KBM-7 (cell line): ENCODE measurements at places on chromosomes 6 and 20.

DNA sequence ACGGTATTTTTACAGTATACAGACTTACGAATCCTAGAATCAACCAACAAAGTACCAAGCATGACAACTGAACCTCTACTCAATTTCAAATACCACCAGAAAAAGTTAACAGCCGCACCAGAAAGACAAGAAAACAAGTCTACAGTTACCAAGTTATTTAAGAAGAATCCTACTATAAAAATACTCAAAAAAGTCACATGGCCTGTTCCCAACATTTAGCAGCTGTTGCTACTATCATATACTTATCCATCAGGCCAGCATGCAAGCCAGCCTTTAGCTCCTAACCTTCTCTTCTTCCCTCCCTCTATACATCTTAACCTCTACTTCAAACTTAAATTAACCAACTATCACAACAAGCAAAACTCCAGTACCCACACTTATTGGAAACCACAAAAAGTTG, 1.9 kb downstream of the SYNCRIP start:
- peak; percentile 28 for DNase-seq

- no peak for DNase-seq
These were observed 440.3 kb upstream of the HS3ST5 start for GRCh38 chr6:114783083-114783482.

DNA sequence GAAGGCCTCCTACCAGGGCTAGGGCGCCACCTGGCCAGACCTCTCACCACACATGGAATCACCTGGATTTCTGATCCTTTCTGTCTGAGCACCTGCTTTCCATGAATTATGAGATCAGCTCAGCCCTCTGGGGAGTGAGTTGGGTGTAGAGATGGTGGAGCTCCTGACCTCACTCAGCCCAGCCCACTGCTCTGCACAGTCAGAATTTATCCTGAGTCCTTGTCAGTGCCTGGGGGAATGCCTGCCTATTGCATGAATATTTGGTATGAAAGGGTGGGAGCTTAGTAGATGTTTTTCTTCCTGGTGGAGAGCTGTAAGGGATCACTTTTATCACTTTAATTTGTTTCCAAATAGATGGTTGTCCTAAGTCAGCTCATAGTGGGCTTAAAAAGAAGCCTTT, 47.5 kb downstream of the DTD1 start:
- DNase-seq = no peak

GRCh38 chr6:2687456-2687855, 63.3 kb downstream of the MYLK4 start:
- DNase-seq = no peak

GRCh38 chr20:45290677-45291355, 15.8 kb upstream of the RBPJL start:
- peak; percentile 91 for DNase-seq

GRCh38 chr6:19839237-19839546, 2.0 kb downstream of the ID4 start:
- peak; percentile 1 for DNase-seq

DNA sequence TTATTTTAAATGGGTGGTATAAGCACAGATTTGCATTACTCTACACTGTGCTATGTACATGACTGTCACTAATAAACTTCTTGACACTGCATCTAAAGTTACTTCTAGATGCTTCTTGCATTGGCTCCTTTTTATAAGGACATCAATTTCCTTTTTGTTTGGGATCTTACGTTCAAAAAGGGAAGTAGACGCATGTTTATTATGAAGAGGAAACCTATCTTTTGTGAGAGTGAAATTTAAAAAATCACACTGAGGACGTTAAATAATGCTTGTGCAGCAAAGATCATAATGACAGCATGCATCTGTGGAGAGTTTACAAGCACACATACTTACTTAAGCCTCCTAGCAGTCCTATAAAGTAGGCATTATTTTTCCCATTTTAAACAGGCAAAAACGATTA, 479.5 kb downstream of the CD83 start:
- DNase-seq = peak; percentile 51

- no peak for DNase-seq
These were observed 570.2 kb downstream of the PRKN start for GRCh38 chr6:162157167-162157870.

DNA sequence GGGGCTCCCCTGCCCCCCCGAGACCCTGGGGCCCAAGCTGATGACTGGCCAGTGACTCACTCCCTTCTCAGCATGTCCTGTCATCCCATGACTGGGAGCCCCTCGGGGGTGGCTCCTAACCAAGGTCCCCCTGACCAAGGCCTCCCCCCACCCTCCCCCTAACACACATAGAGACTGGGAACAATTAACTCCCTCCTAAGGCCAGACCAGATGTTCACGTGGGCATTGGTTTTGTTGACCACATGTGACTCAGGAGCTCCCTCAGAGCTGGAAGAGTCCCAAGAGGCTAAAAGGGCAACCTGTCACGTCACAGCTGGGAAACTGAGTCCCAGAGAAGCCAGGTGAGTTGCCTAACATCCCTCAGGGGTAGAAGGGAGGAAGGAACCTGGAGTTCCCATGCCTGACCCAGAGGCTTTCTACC, 10.6 kb upstream of the CCN5 start:
- no peak for DNase-seq

DNA sequence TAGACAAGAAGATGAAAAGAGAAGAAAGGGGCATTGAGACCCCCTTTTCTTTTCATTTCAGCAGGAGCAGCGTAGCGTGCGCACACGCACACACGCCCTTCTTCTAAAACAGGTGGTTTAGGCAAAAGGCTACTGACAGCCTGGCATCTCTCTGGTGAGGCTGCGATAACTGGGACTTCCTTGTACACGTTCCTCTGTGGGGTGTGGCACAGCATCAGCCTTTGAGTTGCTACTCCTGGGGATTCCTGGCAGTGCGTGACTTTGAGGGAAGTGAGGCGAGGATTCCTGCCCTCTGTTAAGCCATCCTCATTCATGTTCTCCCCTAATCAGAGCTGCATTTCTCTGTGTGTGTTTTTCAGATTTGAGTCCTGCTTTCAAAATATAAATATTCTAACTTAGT, 94.7 kb downstream of the TMEM170B start:
- no peak for DNase-seq

DNA sequence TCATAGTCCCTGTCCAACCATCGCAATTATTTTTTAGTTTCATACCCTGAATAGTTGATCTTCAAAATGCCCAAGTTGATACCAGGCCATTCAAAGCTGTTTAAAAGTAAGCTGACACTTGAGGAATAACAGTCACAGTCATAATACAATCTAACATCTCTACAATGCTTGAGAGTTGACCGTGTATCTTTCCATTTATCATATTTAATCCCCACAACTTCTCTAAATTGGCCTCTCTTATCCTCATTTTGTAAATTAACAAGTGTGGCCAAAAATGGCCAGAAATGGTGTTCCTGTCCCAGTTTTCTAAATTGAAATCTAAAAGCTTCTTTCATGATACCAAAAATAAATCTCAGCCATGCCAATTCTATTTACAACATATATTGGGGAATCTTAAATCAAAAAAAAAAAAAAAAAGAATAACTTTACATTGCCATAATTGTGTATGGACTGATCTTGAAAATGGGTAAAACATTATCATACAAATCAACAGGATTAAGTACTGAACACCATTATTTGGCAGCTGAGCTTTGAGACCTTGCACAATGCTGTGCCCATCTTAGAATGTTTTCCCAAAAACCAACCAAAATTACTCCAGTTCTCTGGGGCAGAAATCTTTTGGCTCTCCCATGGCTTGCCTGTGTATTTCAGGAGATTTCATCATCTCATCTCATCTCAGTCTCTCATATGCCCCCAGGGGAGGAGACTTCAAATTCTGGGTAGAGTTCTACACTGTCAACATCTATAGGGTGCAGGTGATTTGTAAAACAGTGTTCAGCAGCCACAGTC, 448.7 kb upstream of the JARID2 start:
- DNase-seq = no peak

DNA sequence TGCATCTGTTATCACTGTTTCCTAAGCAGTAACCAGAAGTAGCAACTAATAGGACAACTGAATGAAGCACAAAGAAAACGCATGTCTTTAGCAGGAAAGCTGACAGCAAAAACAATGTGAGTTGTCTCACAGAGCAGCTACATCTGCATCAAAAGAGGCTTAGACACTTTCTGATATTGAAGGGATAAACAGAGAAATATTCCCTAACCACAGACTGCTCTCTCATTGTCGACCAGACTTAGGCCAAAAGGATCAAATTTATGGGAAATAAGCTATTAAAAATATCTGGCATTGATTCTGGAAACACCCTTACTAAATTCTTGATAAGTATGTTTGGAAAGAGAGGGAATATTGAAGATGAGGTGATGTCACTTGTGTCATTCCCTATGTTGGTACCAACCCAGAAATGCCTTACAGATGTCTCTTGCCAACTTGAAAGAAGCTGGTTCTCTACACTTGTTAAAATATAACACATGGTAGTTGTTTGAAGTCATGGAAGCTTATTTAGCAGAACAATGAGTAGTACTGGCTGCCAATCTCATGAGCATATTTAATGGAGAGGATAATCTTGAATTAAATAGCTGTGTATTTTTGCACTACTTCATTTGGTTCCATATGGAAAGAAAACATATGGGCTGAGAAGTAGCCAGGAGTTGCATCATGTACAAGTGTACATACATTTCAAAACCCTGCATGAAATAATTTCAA, 929.3 kb upstream of the MAN1A1 start:
- DNase-seq = no peak

- DNase-seq = no peak
These were observed 51.6 kb downstream of the FAM184A start for GRCh38 chr6:119026822-119027221.

DNA sequence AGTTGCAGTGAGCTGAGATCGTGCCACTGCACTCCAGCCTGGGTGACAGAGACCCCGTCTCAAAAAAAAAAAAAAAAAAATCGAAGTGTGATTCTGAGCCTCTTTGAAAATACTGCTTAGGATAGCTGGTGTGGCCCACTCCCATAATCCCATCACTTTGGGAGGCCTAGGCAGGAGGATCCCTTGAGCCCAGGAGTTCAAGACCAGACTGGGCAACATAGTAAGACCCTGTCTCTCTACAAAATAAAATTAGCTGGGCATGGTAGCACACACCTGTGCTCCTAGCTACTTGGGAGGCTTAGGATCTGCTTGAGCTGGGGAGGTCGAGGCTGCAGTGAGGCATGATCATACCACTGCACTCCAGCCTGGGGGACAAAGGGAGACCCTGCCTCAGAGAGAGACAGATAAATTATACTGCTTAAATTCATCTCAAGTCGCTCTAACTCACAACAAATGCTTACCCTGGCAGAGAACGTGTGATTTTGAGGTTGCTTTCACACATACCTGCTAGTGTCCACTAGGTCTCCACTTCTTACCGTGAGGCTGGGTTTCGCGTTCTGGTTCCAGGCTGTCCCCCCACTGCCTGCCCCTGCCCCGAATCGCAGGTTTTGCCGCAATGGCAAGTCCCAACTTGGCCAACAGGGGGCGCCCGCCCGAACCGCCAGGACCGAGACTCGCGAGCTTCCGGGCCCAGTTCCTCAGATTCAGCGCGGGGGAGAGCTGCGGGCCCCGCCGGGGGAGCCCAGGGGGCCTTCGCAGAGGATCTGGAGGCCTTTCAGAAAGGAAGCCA, 12.3 kb upstream of the TMC2 start:
- DNase-seq = peak; percentile 91

DNA sequence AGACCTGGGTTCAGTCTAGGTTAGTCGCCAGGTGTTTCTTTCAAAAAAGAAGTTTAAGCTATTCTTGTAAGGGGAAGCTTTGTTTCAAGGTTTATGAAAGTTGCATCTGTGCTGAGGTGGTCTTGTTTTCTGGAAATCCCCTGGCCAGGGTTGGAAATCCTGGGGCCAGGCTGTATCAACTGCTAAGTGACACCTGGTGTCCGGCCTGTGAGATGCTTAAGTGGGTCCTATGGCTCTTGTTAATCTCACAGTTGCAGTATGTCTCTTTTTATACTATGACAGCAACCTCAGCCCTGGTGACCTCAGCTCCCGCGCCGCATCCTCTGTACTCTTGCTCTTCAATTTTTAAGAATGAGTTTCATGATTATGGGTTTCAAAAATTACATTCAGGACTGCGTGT, 72.0 kb downstream of the CHMP4B start:
- no peak for DNase-seq

DNA sequence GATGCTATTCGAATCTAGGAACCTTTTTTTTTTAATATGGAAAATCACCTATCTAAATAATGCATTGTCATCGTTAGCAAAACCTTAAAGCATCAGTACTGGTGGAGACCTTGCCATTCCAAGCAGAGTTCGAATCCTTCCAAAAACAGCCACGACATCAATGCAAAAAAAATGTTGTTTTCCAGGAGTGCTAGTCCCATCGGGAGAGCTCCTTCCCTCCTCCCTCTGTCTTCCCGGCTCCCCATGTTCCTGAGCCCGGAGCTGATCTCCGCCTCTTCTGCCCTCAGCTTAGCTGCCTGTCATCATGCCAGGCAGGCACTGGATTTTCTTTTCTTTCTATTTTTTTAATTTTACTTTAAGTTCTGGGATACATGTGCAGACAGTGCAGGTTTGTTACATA, 153.6 kb upstream of the QKI start:
- no peak for DNase-seq

DNA sequence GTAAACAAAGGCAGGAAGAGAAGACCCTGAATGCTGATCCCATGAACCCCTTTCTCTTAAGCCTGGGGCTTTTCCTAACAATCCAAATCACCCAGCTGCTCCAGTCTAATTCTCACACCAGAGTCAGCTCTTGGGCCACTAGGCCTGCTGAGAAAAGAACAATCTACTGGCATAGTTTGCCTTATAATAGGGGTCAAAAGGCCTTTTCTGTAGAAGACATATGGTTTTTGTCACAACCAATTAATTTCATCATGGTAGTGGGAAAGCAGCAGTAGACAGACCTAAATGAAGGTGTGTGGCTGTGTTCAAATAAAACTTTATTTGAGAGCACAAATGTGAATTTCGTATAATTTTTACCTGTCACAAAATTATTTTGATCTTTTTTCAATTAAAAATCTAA, 994.7 kb upstream of the EPHA7 start:
- no peak for DNase-seq

GRCh38 chr6:144715344-144715743, 430.2 kb downstream of the UTRN start:
- DNase-seq = no peak

- DNase-seq = peak; percentile 4
These were observed 1296.6 kb downstream of the EPHA7 start for GRCh38 chr6:92122746-92123145.

- DNase-seq = no peak
These were observed 10.2 kb upstream of the SRPK1 start for GRCh38 chr6:35931120-35931561.

DNA sequence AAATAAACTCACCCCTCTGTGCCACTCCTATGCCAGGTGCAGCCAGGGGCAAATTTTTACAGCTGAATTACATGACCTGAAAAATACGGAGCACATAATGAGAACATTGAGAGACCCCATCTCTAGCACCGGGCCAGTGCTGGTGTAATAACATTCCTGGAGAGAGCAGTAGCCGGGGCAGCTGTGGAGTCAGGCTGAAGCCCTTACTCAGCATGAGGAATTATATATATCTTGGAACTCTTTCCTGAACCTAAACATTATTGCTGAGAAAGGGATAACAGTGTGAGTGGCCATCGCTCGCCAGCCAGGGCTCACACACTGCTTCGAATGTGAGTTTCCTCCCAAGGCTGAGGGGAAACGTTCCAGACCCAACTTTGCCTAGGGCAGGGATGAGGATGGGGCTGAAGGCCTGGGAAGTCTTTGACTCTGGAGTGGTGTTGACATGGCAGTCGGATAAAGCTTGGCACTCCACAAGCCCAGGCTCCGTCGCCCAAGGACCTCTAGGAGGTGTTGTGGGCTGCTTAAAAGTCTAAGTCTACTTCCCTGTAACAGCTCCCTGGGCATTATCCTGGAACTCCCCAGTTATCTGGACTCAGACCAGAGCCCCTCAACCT, 269.8 kb downstream of the CDC5L start:
- DNase-seq = no peak

- DNase-seq = no peak
These were observed 1.3 kb downstream of the CEP85L start for GRCh38 chr6:118649918-118650581.
